Urinary bladder (tissue), 4 donors: ENCODE measurements at places on chromosomes 16 and 17.

- DNase-seq, result peak; percentile 78
Measured at GRCh38 chr16:68520649-68521086, 18.4 kb upstream of the ZFP90 start.

GRCh38 chr17:81139428-81139827 is 25.9 kb upstream of the PVALEF start:
- no peak for DNase-seq

DNA sequence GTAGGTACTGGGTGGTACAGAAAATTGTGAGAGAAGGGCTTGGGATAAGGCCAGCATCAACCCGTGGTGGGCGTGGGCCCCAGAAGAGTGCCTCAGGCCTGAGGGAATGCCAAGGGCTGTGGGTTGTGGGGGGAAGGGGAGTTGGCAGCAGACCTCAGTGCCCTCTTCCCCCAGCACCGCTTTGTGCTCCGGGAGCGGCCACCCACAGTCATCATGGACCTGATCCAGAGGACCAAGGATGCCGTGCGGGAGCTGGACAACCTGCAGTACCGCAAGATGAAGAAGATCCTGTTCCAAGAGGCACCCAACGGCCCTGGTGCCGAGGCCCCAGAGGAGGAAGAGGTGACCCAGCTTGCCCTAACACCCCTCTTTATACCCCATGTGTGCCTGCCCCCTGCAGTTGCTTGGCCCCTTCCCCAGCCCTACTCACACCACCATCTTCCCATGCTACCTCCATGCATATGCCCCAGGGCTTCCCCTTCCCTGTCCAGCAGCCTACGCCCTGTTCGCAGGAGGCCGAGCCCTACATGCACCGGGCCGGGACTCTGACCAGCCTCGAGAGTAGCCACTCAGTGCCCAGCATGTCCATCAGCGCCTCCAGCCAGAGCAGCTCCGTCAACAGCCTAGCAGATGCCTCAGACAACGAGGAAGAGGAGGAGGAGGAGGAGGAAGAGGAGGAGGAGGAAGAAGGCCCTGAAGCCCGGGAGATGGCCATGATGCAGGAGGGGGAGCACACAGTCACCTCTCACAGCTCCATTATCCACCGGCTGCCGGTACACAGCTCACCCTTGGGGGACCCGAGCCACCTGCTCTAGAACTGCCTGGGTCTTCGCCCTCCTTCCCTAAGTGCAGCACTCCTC is 9.1 kb downstream of the TAOK2 start:
- DNase-seq, result no peak

DNA sequence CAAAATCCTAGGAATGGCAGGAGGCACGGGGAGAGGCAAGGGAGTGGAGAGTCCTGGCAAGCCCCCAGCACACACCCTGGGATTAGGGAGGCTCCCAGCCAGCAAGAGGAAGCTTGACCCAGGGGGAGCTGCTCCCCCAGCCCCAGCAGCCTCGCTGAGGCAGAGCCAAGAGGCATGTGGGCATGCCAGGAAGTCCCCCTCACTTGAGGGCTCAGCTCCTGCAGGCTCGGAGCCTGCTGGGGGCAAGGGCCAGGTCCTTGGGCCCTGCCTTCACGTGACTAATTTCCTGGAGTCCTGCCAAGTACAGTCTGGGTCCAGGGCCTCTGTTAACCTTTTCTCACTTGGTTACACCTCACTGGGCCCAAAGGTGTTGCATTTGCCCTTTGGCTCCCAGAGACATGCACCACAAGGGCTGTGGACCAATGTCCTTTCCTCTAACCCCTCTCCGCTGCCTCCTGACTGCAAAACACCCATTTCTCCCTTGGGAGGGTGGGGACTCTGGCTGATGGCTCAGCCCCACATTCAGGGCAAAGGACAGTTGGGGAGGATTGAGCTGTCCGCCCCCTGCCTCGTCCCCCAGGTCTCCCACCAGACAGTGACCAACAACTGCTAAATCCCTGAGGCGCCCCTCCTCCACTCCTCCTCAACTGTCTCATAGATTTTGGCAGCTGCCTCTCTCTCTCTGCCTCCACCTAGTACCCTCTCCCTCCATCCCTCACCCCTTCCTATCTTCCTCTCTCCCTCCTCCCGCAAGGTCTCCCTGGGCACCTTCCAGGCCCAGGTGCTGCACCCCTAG is 4.4 kb upstream of the SLC47A2 start:
- DNase-seq, result no peak

GRCh38 chr17:67046398-67046797 is 2.0 kb downstream of the CACNG1 start:
- DNase-seq, result no peak

GRCh38 chr16:10180771-10181163 is 1.5 kb downstream of the GRIN2A start:
- DNase-seq, result no peak

GRCh38 chr16:78286065-78286464 is 186.6 kb downstream of the WWOX start:
- DNase-seq, result no peak

GRCh38 chr16:28166394-28167208 is 45.2 kb downstream of the XPO6 start:
- DNase-seq, result no peak

DNA sequence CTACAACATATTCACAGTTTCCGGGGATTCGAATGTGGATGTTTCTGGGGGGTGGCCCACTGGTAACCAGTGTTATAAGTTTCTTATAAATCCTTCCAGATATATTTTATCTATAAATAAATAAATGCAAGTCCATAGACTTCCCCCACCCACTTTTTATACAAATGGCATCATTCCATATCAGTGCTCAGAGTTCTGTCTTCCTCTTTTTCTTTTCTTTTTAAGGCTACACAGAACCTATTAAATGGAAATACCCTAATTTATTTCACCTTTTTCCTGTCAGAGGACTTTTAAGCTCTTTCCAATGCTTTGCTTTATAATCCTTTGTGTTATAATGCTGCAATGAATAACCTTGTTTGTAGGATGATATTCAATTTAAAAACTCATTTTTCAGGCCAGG is 3.8 kb downstream of the LGALS9 start:
- DNase-seq, result no peak

DNA sequence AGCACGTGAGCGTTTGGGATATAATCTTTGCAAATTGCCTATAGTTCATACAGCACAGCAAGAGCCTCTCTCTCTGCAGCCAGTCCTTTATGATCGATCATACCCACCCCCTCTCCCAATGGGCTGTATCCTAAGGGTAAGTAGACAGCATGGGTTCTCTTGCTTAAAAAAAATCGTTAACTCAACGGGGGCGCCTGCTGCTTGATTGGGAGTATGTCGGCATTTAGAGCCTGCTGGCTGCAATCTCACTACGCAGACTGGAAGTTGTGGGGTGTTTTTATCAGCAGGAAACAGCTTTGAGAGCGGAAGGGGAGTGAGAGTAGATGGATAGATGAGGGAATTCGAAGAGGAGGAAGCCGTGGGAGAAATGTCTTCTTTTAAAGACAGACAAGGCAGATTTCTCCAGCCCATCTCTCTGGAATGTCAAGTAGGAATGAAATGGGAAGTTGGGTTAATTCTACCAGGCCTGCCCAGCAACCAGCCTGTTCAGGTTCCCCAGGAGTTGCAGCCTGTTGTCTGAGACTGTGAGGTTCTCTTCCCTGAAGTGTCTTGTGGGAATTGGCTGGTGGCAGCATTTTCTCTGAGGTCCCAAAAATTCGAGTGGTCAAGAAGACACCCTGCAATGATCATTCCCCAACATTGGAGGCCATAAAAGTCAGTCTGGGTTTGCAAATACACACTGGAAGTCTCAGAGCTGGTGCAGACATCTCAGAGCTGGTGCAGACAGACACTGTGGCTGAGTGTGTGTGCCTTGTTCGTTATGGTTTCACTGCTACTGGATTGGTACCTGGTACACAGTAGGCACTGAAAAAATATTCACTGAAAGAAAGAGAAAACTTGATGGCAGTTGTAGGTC is 65.6 kb downstream of the PRKCB start:
- no peak for DNase-seq

- no peak for DNase-seq
Measured at GRCh38 chr17:4858068-4858881, 25.1 kb downstream of the MINK1 start.

- no peak for DNase-seq
Measured at GRCh38 chr17:10616502-10617119, 40.5 kb downstream of the MYH3 start.

GRCh38 chr17:48728232-48729231 is at the start of gene HOXB13:
Gene HOXB13 (minus strand): TSS chr17:48728750. CDS start chr17:48728593, 157 bp downstream.
- DNase-seq, result no peak

DNA sequence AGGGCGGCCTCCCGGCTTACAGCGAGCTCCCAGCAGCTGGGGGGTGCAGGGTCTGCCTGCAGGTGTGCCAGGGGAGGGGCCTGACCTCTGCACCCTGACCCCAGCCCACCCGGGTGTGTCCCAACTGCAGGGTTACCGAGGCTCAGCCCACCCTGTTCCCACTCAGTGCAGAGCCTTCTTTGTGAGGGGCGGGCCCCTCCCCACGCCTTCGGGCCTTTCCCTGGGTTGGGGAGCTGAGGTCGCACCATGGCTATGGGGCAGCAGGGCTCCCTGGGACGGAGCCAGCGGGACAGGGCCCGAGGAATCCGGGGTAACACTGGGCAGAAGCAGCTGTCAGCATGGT is 17.1 kb downstream of the CACNA1H start:
- no peak for DNase-seq

DNA sequence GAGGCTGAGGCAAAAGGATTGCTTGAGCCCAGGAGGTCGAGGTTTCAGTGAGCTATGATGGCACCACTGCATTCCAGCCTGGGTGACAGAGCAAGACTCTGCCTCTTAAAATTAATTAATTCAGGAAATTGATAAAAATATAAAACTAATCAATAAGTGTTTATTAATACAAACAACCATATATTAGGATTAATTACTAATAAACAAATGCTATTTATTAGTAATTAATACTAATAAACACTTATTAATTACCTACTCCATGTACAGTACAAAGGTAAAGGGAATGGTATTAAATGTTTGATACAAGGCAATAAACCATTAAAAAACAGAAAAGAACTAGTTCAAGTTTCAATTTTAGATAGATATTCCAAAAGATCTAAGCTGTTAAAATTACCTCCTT is 119.2 kb upstream of the C17orf78 start:
- no peak for DNase-seq

- DNase-seq, result no peak
Measured at GRCh38 chr17:78174870-78175642, 6.7 kb downstream of the SYNGR2 start.

DNA sequence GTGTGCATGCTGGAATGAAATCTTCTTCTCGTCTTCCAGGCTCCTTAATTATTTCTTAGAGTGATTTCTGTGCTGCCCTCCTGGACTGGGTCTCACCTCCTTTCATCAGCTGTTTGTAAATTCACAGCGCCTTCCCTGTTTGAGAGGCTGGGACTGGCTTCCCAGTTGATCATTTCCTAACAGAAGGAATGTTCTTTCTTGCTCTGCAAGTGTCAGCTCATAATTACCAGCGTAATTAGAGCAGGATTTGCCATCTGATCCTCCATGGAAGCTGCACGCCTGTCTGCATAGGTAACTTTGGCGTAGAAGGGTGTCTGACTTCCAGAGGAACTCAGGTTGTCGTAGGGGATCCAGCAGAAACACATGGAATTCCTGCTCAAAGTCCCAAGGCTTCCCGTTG is 375.0 kb upstream of the EEF2KMT start:
- DNase-seq, result no peak

- no peak for DNase-seq
Measured at GRCh38 chr17:43219001-43219400, 7.3 kb downstream of the TMEM106A start.

DNA sequence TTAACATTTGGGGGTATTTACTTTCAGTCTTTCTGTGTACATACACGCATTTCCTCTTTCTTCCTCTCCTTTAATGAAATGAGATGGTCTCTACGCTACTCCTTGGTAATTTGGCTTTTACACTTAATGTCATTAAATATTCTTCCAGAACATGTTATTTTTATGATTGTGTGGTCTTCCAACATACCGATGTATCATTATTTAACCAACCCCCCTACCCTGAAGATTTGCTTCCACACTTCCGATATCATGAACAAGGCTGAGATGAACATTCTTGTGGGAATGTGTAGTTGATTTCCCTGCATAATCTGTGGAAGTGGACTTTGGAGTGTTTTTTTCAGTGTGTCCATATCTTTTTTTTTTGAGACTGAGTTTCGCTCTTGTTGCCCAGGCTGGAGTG is 2.3 kb upstream of the PGS1 start:
- DNase-seq, result no peak

DNA sequence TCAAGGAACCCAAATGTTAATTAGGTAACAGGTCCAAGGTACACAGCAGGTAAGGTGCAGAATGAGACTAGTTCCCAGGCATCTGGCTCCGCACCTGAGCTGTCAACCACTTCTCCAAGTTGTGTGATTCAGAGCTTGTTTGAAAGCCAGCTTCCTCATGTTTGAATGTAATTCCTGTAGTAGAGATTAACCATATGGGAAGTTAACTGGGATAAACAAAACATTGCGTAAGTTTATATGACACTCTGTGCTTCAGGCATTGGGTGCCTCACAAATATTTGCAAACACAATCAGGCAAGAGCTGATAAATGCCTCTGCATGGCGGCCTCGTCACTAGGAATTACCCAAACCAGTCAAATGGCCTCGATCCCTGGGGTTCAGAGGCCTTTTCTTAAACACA is 27.9 kb upstream of the CPHXL start:
- DNase-seq, result no peak

- no peak for DNase-seq
Measured at GRCh38 chr16:27127308-27127707, 60.6 kb downstream of the C16orf82 start.

- DNase-seq, result no peak
Measured at GRCh38 chr17:2172999-2173398, 118.1 kb downstream of the HIC1 start.

- DNase-seq, result no peak
Measured at GRCh38 chr17:39596543-39597267, 11.0 kb downstream of the NEUROD2 start.

GRCh38 chr17:34163123-34163522 is 92.0 kb upstream of the CCL2 start:
- no peak for DNase-seq

- DNase-seq, result no peak
Measured at GRCh38 chr16:16019488-16019887, 70.1 kb downstream of the ABCC1 start.

DNA sequence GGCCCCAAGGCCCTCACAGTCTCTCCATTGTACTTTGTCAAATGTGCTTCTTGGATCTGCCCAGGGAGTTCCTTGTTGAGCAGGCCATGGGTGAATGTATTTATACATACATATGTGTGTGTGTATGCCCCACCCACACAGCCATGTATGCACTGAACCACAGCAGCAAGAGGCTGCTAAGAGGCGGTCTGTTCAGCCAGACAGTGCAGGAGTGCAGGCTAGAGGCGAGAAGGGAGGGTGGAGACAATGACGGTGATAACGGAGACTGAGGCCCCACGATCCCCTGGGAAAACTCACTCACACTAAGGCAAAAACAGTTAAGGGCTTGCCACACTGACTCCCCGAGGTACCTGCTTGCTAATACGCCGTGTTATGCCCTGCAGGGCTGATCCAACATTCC is 151.0 kb upstream of the CDC42EP4 start:
- DNase-seq, result no peak
